ENCODE measurements at places on chromosomes 7 and 10. TPM values are rescaled to one million over a fixed set of nuclear protein-coding genes. Genes with fewer than 3 reads are reported as not detected.

DNA sequence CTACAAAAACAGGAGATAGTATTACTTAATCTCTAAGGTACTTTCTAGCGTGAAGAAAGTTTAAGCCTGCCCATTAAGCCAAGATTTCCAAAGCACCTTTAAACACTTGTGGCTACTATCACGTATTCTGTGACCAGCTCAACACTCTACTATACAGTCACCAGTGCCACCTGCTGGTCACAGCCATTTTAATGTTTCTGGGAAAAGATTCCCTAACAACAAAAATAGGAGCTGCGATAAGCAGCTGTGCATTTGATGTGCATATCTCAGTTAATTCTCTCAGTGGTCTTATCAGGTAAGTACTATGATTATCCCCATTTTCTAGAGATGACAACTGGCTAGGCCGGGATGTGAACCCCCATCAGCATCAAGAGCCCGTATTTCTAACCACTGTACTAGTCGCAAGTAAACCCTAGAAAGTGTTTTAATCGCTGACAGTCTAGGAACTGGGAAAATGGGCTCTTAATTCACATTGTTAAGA lies 860 bp downstream of the SEC31B start:
- peak; percentile 79 for DNase-seq

DNA sequence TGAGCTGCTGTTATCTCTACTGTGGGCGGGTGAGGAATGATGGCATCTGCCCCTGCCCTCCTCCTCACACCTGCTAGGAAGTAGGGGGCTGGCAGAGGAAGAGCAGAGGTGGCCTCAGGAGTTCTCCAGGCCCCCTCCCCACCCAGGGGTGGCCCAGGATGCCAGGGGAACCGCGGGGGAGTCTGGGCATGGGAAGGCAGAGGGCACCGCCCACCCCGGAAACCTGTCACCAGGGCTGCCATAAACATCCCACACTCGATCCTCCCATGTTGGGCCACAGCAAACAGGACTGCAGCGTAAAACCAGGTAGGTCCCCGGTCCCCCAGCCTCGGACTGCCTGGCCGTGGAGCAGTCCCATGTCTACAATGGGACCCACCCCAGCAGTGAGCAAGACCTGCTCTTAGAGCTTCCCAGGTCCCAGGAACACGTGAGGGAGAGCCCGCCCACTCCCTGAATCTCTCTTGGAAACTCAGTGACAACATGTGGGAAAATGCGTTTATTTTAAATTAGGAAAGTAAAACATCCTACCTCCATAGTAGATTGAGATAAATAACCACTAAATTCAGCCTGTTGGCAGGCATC lies 23.4 kb downstream of the EBF3 start:
- DNase-seq: no peak

DNA sequence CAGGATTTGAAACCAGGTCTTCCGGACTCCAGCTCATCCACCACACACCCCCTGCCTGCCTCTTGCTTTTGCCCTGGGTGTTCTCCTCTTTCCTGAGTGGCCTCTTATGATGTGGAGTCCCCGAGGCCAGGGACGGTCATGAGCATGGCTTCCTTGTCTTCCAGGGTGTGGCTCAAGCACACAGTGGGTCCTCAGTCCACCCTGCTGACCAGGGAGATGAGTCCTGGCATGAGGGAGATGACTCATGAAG lies 32.8 kb downstream of the DNAJB12 start:
- DNase-seq: no peak

- DNase-seq: no peak
Observed at GRCh38 chr7:157855452-157856213, 518.8 kb downstream of the DNAJB6 start.

GRCh38 chr10:76766682-76767081 lies 870.9 kb downstream of the KCNMA1 start:
- DNase-seq: no peak

- DNase-seq: no peak
Observed at GRCh38 chr10:113479346-113480080, 73.3 kb upstream of the HABP2 start.

DNA sequence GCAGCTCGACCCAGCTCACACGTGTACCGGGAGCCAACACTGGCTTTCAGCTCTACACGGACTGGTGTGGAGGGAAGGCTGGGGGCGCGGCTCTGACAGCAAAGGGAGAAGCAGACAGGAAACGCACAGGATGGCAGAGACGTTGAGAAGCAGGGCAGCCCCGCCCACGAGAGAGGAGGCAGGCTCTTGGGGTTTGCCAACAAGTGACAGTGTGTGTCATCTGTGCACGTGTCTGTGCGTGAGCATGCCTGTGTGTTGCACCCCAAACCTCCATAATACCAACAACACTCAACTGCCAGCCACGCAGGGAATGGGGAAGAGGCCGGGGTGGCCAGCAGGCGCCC lies 64.4 kb upstream of the PDGFA start:
- DNase-seq: no peak

- DNase-seq: peak; percentile 26
Observed at GRCh38 chr10:11515596-11516430, 95.6 kb downstream of the USP6NL start.

- no peak for DNase-seq
Observed at GRCh38 chr7:3712841-3713240, 411.8 kb downstream of the SDK1 start.

GRCh38 chr7:136677471-136678365 lies 190.7 kb upstream of the CHRM2 start:
- peak; percentile 36 for DNase-seq

GRCh38 chr10:65571011-65571570 lies 1354.7 kb upstream of the LRRTM3 start:
- DNase-seq: peak; percentile 36

DNA sequence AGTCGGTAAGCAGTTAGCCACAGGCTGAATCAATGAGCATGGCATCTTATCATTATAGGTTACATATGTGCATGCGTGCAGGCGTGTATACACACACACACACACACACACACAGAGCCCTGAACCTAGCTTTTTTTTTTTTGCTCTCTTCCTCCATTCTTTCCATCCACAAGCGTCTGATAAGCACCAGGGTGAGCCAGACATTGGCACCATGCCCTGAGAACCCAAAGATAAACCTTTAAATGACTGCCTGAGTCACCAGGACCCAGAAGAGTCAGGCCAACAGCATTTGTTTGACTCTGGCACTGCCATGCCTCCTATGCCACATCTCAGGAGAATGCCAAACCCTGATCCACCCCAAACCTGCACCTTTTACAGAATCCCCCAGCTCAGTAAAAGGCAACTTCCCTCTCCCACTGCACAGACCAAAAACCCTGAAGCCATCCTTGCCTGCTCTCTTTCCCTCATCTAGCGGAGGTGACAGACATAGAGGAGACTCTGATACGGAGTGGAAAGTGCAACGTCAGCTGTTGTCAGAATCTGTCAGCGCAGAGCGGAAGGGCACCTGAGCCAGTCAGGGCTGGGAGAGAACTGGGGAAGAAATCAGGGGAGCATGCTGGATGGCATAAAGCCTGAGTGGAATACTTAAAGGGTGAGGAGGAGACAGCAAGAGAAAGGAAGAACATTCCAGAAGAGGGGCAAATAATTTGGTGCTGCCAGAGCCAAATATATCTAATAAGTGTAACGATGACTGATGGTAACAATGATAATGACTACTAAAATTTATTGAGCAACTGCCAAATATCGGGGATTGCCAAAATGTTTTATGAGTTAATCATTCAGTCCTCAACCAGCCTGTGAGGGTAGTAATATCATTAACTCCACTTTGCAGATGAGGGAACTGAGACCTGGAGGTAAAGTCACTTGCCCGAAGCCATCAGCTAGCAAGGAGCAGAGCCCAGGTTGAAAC lies 3.2 kb downstream of the PARP12 start:
- peak; percentile 8 for DNase-seq

- no peak for DNase-seq
Observed at GRCh38 chr7:111081546-111082267, 9.2 kb upstream of the LRRN3 start.

- DNase-seq: no peak
Observed at GRCh38 chr10:48518986-48519385, 85.9 kb downstream of the ARHGAP22 start.

The SOSTDC1 gene
- 6.2 TPM for total RNA-seq

The NCF1 gene
- not detected for total RNA-seq

The SCART1 gene
- total RNA-seq: 0.13 TPM

The TEX47 gene
- total RNA-seq: not detected

The CHRM2 gene
- total RNA-seq: not detected

The ASB15 gene
- total RNA-seq: not detected

The SAMD9 gene
- 6.0 TPM for total RNA-seq

The HOXA5 gene
- total RNA-seq: 10.4 TPM

The ACSL5 gene
- total RNA-seq: not detected

The COL17A1 gene
- not detected for total RNA-seq

The NUTM2B gene
- total RNA-seq: 0.51 TPM

All from SJCRH30 (cell line).